ENCODE measurements at places on chromosomes 7 and 10.
A peak's percentile ranks its signal among the peaks of the same experiment; 100 is the strongest.

- no peak for DNase-seq
Observed at GRCh38 chr10:84659497-84660439, 331.4 kb downstream of the CCSER2 start.

DNA sequence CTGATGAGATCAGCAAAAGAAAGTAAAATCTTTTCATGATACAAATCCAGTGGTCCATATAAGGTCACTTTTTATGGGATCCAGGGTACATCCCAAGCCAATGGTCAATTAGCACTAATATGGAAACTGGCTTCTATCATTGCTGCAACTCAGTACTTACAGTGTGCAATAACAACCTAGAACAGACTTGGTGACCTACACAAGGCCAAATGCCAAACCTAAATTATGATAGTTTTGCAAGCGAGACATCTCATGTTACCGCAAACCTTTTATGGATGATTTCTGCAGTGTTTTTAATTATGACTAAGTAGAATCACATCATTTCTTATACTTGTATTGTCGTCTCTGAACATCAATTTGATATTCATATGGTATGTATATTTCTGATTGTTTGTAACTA, 583.5 kb upstream of the SEMA3D start:
- DNase-seq, result peak; percentile 47

- no peak for DNase-seq
Observed at GRCh38 chr7:91408388-91409154, 144.3 kb downstream of the FZD1 start.

- DNase-seq, result no peak
Observed at GRCh38 chr10:113063043-113063967, 113.3 kb downstream of the TCF7L2 start.

DNA sequence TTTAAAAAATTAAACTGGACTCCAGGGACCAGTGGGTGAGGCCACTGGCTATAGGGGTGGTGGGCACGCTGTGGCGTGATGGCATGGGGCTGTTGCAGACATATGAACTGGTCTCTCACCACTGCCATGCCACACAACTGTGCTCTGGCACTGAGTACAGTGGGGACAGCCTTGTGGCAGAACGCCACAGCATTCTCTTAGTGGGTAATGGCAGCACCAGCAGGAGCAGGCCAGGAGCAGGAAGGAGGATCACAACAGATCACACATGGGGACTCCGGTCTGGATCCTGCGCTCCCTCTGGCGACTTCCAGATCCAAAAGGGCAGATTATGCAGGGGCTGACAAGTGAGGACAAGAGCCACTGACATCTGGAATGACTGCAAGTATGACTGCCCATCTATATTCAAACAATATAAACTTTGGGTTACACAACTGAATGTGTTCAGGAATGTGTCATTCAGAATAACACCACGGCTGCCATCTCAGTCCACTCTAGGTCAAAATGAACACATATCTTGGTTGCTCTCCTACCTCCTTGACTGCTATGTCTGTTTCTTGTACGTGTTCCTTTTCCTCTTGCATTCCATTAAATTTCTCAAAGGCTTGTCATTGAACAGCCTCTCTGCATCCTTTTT, 176.0 kb downstream of the KMT2E start:
- DNase-seq, result no peak

DNA sequence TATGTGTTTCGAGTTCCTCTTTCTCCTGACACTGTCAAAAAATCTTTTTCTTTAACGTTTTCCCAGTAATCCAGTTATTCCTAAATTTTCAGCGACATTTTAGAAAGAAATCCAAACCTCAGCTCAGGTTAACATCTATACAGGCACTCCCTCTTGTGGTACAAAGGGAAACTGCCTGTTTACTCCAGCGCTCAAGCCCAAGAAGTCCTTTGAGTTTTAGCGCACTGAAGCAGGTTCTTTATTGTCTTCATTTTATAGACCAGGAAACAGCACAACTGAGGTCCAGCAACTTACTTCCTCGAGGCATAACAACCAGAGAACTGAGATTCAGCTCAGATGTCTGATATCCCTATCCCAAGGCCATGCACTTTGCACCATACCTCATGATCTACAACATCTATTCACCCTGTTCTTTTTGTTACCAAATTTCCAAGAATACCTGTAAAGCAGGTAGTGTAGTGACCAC, 287.2 kb upstream of the MKLN1 start:
- peak; percentile 64 for DNase-seq

GRCh38 chr10:105413997-105414396, 772.9 kb downstream of the SORCS3 start:
- no peak for DNase-seq

DNA sequence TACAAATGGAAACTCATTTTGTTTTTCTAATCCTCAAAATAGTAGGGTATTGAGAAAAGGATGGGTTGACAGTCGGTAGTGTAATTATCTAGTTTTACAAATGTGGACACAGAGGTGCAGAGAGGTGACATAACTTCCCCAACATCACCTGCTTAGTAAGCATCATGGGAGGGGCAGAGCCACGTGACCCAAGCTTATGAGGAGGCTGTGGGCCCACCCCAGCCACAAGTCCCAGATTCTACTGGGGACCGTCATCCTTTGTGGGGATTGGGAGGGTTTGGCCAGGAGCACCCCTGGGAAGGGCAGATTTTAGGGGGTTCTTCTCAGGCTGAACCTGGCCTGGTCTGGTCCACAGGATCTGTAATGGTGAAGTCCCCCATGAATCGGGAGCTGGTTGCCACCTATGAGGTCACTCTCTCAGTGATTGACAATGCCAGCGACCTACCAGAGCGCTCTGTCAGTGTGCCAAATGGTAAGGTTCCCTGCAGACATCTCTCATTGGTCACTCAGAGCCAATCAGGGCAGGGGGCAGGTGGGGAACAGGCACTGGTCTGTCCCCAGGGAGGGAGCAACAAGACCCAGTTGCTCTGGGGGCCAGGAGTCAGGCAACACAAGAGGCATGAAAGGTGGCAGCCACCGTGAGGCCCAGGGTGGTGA, 23.6 kb upstream of the VSIR start:
- DNase-seq, result no peak

DNA sequence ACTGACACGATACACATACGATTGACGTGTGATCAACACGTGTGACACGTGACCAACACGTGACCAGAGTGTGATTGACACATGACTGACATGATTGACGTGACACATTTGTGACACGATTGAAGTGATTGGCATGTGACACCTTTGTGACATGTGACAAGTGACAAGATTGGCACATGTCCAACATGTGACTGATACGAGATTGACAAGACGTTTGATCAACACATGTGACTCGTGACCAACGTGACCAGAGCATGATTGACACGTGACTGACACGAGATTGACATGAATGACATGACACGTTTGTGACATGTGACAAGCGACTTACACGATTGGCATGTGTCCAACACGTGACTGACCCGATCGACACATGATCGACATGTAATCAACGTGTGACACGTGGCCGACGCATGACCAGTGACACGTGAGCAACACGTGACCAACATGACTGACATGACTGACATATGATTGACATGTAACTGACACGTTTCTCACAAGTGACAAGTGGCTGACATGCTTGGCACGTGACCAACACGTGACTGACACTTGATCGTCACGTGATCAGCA, 22.0 kb downstream of the CRPPA start:
- no peak for DNase-seq

GRCh38 chr7:26593896-26594295, 270.5 kb downstream of the SKAP2 start:
- DNase-seq, result no peak

DNA sequence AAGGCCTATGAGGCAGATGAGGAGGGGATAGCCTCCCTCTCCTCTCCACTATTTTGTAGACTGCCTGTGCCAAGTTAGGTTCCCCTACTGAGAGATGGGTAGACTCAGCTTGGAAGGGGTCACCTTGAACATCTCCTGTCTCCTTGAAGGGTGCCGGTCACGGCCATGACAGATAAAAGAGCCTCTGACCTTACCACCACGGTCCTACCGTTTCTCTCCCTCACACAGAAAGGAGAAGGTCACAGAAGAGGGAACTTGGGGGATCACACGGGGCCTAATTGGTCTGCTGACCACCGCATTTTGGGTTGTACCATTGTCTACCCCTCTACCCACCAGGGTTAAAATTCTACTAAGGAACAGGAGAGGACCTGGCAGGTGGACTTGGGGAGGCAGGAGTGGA, 17.0 kb downstream of the PRSS2 start:
- DNase-seq, result no peak

DNA sequence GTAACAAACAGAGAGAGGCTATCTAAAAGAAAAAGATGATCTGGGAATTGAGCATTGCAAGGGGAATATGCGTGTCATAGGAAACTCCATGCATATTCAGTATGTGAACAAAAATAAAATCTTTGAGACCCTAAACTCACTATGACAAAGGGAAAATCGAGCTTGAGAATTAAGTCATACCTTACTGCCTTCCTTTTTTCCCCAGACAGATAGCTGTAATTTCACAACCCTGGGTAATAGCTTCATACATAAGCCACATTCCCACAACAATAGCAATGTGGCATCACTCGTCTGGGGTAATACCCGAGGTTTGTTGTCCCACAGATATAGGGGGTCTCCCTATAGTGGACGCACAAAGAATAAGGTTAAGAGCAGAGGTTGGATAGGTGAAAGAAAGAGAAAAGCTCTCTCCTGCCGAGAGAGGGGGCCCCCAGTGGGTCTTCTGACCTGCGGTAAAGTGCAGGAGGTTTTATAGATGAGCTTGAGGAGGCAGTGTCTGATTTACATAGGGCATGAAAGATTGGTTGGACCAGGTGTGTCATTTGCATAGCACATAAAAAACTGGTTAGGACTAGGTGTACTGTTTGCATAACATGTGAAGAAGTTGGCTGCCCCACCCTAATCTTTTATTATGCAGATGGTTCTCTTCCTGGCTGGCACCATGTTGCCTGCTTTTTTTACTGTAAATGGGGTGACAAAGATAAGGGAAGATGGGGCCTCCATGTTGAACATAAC, 11.6 kb downstream of the CYP3A43 start:
- DNase-seq, result no peak

DNA sequence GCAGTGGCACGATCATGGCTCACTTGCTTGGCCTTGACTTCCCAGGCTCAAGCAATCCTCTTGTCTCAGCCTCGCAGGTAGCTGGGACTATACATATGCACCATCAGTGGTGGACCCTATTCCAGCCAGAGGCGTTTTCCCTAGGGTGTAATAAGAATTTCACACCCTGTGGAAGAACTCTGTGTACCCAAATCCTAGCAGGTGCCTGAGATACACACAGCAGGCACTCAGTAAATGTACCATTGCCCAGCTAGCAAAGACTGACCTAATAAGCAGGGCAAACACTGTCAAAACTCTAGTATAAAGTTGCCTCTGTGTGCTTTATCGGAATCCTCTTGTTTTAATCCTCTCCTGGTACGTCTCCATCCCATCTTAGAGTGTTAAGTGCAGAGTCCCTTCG, 33.7 kb upstream of the BHLHA15 start:
- DNase-seq, result no peak

GRCh38 chr7:5284304-5285281, 1.9 kb downstream of the SLC29A4 start:
- DNase-seq, result peak; percentile 44
